ENCODE measurements at places on chromosomes 6 and 20.

DNA sequence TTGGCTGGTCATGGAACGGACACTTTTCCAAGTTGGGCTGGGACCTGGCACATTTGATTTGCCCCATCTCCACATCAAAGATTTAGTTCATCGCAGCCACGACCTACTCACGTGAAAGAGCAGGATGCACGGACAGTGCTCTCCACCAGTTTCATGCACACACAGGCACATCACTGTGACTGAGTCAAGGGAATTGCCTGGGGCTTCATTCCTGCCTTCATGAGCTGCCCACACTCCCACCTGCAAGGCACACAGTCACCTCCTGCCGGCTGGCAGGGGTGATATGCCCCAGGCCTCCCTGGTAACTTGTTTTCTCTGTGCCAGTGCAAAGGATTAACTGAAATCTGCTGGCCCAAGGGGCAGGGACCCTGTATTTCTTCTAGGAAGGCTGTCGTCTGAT lies 23.3 kb upstream of the CST1 start:
- DNase-seq: no peak

GRCh38 chr6:95846652-95847051 lies 169.1 kb upstream of the FUT9 start:
- DNase-seq: no peak

DNA sequence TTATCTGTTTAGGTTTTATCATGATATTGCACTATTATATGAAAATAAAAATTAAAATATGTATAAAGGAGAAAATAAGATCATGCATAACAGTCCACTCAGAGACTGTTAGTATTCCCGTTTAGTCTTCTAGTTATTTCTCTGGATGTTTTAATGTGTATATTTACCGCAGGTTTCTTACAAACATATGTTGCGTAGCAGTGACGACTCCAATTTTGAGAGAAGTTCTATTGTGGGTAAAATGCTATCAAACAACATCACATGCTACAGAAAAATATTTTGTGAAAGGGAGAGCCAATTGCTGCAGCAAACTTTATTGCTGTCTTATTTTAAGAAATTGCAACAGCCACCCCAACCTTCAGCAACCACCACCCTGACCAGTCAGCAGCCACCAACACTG lies 72.4 kb upstream of the NXT1 start:
- no peak for DNase-seq

DNA sequence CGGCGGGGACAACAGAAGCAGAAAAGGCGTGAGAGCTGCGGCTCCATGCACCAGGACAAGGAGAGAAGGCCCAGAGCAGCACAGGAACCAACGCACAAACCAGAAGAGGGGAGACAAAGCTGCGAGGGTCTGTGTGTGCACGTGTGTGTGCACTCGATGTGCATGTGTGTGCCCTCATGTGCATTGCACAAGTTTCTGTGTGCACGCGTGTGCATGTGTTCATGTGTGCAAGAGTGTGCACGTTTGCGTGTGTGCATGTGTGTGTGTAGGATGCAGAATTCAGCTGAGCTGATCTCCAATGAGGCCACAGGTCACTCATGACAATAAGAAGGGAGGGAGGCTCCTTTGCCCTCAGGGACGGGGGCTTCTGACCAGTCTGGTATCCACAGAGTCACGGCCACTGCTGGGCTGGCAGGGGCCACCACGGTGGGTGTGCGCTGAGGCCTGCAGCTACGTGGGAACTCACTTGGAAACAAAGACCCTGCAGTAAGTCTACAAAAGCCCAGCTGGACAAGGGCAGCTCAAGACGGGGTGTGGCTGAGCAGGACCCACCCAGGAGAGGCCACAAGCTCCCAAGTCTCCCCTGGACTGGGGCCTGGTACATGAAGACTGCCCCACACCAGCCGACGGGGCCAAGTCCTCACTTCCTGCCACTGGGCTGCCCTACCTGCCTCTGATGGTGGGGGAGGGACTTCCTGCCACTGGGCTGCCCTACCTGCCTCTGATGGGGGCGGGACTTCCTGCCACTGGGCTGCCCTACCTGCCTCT lies 48.1 kb upstream of the CHRNA4 start:
- no peak for DNase-seq

- no peak for DNase-seq
These were observed 6.4 kb upstream of the BHLHE23 start for GRCh38 chr20:63013207-63013606.

GRCh38 chr6:122730775-122731386 lies 48.6 kb upstream of the FABP7 start:
- no peak for DNase-seq

DNA sequence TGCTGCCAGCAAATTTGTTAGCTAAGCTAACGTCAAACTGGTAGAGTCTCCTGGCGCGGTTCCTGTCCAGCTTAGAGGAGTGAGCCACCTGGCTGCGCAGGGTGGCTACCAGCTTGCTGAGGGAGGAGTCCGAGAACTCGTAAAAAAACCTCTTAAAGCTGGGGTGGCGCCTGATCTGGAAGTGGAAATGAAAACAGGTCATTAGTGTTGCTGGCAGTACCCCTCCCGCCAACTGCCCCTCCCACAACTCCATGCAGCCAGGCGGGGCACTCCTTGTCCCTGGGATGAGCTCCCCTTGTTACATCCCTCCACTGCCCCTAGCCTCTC lies 17.3 kb downstream of the BNIP5 start:
- DNase-seq: no peak
